ENCODE measurements at places on chromosomes 4 and X. TPM values are rescaled to one million over a fixed set of nuclear protein-coding genes. Genes with fewer than 3 reads are reported as not detected.

The PGM2 gene
- total RNA-seq = 79.5 TPM

The RENBP gene
- total RNA-seq = not detected

The UCP1 gene
- total RNA-seq = not detected

The COL25A1 gene
- total RNA-seq = 0.08 TPM

The CT83 gene
- total RNA-seq = not detected

The TKTL2 gene
- not detected for total RNA-seq

The SASH3 gene
- total RNA-seq = 2.5 TPM

The HSFX2 gene
- 1.2 TPM for total RNA-seq

The MAGEE2 gene
- total RNA-seq = not detected

The LRBA gene
- 91.8 TPM for total RNA-seq

The TMSB15B gene
- total RNA-seq = 1.5 TPM

The BEX5 gene
- total RNA-seq = 2.3 TPM

The CNGA1 gene
- total RNA-seq = 1.1 TPM

The PABPC1L2B gene
- total RNA-seq = not detected

The NRK gene
- total RNA-seq = not detected

The YIPF7 gene
- total RNA-seq = not detected

The NMU gene
- total RNA-seq = 110 TPM
